ENCODE measurements at places on chromosomes 4 and X. TPM values are rescaled to one million over a fixed set of nuclear protein-coding genes. Genes with fewer than 3 reads are reported as not detected.

RBM46 gene
- not detected for total RNA-seq

VSIG1 gene
- 0.61 TPM for total RNA-seq

NLRP2B gene
- not detected for total RNA-seq

GRCh38 chrX:153806999-153807575, 12.6 kb downstream of the SSR4 start:
- no peak overlapping the region for H3K27ac ChIP-seq
- no peak for DNase-seq
- H3K4me1 ChIP-seq, result no peaks in the 10 kb centered on the region
- no peak overlapping the region for H3K4me3 ChIP-seq

DNA sequence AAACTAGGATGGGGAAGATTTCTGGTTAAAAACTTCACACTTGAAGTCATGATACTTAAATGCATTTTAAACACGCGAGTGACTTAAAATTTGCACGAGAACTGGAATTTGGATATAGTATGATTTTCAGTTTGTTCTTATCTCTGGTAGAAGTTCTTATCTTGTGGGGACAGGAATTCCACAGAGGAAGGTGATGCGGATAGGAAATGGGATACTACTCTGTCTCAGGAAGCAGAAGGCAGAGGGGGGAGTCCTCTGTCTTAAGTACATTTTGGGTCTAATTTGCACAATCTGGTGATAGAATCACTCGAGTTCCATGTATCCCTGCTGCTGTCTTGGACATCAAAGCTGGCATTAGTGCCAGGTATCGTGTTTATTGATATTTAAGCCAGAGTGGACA, 53.3 kb downstream of the TLL1 start:
- H3K27me3 ChIP-seq, result no peaks in the 10 kb centered on the region
- H3K4me3 ChIP-seq, result no peak overlapping the region
- DNase-seq, result no peak
- H3K4me1 ChIP-seq, result no peaks in the 10 kb centered on the region
- H3K27ac ChIP-seq, result no peak overlapping the region

DNA sequence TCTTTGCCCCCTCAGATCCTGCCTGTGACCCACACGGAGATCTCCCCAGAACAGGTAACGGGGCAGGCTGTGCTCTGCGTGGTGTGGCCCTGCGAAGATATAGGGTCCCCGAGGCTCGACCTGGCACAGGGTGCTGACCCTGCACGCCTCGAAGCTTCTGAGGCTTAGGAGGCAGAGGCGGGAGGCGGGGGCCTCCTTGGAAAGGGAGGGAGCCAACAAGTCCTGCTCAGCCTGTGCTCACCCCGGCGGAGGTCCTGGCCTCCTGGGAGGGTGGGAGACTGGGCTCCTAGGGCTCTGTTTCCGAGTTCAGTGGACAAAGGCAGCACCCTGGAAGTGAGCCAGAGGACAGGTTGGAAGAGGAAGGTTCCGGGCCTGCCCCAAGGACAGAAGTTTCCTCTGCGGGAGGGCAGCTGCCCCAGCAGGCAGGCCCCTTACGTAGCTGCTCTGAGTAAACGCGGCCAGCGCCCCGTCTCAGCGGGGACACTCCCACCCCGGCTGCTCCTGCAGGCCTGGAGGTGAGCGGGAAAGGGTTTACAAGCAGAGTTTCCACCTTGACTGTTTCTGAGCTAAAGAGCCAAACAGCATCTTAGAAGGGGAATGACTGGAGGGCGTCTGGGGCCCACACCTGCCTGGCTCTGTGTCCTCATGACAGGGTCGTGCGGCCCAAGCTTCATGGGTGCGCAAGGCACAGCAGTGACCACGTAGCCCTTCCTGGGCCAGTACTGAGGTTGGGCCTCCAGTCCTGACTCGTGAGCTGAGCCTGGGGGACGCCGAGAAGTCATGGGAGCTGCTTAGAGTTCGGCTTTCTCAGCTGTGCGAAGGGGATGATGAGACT, 16.1 kb downstream of the TMEM175 start:
- H3K27me3 ChIP-seq, result no peaks in the 10 kb centered on the region
- no peak for DNase-seq
- H3K27ac ChIP-seq, result no peak overlapping the region

DSPP gene
- not detected for total RNA-seq

DNA sequence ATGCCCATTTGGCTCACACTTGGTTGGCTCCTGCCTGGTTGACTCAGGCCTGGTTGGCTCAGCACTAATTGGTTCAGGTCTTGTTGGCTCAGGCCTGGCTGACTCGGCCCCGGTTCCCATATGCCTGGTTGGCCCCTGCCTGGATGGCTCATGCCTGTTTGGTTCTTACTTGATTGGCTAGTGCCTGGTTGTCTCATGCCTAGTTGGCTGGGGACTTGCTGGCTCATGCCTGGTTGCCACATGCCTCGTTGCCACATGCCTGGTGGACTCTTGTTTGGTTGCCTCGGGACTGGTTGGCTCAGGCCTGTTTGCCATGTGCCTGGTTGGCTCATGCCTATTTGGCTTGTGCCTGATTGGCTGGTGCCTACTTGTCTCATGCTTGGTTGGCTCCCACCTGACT, 103.7 kb downstream of the APOOL start:
- DNase-seq, result no peak
- no peaks in the 10 kb centered on the region for H3K4me1 ChIP-seq
- no peak overlapping the region for H3K4me3 ChIP-seq
- H3K27me3 ChIP-seq, result no peaks in the 10 kb centered on the region
- H3K36me3 ChIP-seq, result no peaks in the 10 kb centered on the region

GRCh38 chrX:14581081-14581480, 51.7 kb downstream of the GLRA2 start:
- H3K4me1 ChIP-seq, result no peaks in the 10 kb centered on the region
- H3K27me3 ChIP-seq, result no peaks in the 10 kb centered on the region
- H3K27ac ChIP-seq, result no peak overlapping the region

DNA sequence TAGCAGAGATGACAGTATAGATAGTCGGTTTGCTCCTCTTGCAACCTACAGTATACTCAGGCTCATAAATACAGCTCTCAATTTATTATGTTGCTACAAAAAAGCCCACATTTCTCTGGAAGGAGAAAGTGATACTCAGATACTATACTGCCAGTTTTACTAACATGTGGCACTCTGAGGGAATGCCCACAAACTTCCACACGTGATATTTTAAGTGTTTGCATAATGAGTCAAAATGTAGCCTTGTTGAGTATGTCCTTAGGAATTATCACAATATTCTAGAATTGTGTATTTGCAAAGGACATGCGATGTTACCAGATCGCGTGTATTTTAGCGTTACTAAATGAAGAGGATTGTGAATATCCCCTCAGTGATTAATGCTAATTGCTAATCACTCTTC, 929.1 kb downstream of the STIM2 start:
- no peak for DNase-seq
- H3K27ac ChIP-seq, result no peak overlapping the region
- no peak overlapping the region for H3K4me3 ChIP-seq
- no peaks in the 10 kb centered on the region for H3K4me1 ChIP-seq
- no peaks in the 10 kb centered on the region for H3K36me3 ChIP-seq
- no peaks in the 10 kb centered on the region for H3K27me3 ChIP-seq

GRCh38 chrX:460823-461640, 74.3 kb upstream of the PPP2R3B start:
- no peak overlapping the region for H3K27ac ChIP-seq
- no peaks in the 10 kb centered on the region for H3K36me3 ChIP-seq
- no peak overlapping the region for H3K4me3 ChIP-seq

FHIP1A gene
- total RNA-seq, result 0.76 TPM

DNA sequence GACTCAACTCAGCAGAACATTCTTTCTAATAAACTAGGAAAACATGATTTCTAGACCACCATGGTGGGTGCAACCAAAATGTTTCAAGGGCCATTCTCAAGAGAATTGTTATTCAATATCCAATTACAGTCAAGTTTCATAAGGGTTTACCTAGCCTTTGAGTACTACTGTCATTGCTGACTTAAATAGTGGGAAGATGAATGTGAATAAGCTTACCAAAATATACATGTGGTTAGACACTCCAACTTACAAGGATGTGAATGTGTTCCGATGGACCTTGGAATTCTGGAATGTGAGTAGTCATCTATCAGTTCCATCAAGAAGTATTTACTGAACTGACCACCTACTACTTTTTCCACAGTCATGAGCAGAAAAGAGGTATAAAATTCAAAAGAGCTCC, 16.9 kb downstream of the SH3RF1 start:
- no peak for DNase-seq
- H3K27me3 ChIP-seq, result peaks cover 8% of the 10 kb centered on the region
- no peaks in the 10 kb centered on the region for H3K36me3 ChIP-seq
- no peaks in the 10 kb centered on the region for H3K4me1 ChIP-seq
- H3K27ac ChIP-seq, result no peak overlapping the region

TEX13C gene
- total RNA-seq, result not detected

- peaks cover 38% of the 10 kb centered on the region for H3K4me1 ChIP-seq
- no peaks in the 10 kb centered on the region for H3K27me3 ChIP-seq
- DNase-seq, result no peak
- H3K36me3 ChIP-seq, result peaks cover 18% of the 10 kb centered on the region
- H3K4me3 ChIP-seq, result peak overlapping the region; percentile 94
Observed at GRCh38 chrX:102599951-102600579, 750 bp downstream of the ARMCX5 start.

DNA sequence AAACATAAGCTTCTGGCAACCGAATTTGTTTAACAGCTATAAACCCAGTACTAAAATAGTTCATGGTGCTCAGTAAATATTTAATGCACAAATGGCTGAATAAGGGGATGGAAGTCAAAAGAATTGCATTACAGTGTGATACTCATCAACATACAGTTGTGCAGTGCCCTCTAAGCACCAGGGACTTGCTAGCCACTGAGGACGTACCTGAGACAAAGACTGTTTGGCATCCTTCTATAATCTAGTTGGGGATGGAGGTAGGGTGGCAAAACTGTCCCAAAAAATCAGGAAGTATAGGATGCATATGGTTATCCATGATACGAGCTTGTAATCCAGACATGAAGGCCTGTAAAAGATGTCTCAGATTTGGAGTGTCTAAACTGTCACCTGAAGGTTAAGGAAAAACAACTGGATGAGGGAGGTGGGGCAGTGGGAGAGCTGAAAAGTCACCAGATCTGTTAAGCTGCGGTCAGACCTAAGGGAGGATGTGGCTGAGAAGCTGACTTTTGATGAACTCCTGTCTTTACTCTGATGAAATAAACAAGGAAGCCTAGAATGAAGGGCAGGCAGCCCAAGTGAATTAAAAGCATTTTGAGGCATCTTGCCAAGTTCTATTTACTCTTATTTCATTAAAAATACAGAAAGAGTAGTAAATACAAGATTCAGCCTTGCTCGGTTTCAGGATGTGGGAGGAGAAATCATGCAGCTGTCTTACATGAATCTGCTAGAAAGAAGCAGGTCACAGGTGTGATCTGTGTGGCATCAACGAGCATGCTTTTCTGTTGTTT, 12.0 kb upstream of the CD38 start:
- H3K4me1 ChIP-seq, result peaks cover 47% of the 10 kb centered on the region
- H3K27ac ChIP-seq, result peak overlapping the region; percentile 35
- peaks cover 1% of the 10 kb centered on the region for H3K27me3 ChIP-seq
- peak; percentile 70 for DNase-seq

DNA sequence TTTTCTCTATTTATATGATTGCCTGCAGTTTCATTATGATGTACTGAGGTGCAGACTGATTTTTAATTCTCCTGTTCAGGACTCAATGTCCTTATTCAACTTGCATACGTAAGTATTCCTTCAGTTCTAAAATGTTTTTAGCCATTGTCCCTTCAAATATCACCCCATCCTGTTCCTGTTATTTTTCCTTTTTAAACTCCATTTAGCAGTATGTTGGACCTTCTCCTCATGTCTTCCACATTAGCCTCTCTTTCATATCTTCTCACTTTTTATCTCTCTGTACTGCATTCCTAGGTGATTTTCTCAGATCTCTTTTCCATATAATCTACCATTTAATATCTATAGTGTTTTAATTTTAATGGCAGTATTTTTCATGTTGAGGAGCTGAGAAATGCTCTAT, 317.7 kb downstream of the NR3C2 start:
- no peaks in the 10 kb centered on the region for H3K27me3 ChIP-seq
- H3K36me3 ChIP-seq, result peaks cover 36% of the 10 kb centered on the region
- no peak for DNase-seq
- peaks cover 6% of the 10 kb centered on the region for H3K4me1 ChIP-seq
- no peak overlapping the region for H3K27ac ChIP-seq

GRCh38 chr4:39464886-39465501, 6.1 kb downstream of the LIAS start:
- DNase-seq, result no peak
- peak overlapping the region; percentile 21 for H3K27ac ChIP-seq
- H3K4me1 ChIP-seq, result peaks cover 23% of the 10 kb centered on the region
- H3K36me3 ChIP-seq, result peaks cover 40% of the 10 kb centered on the region

GRCh38 chr4:137451172-137451825, 81.0 kb downstream of the PCDH18 start:
- H3K27me3 ChIP-seq, result no peaks in the 10 kb centered on the region
- no peak overlapping the region for H3K27ac ChIP-seq
- H3K4me3 ChIP-seq, result no peak overlapping the region
- no peaks in the 10 kb centered on the region for H3K36me3 ChIP-seq
- no peak for DNase-seq

- H3K4me1 ChIP-seq, result no peaks in the 10 kb centered on the region
- no peak for DNase-seq
- H3K4me3 ChIP-seq, result no peak overlapping the region
Observed at GRCh38 chr4:107333518-107333917, 297.4 kb upstream of the DKK2 start.

- no peak overlapping the region for H3K27ac ChIP-seq
- no peaks in the 10 kb centered on the region for H3K4me1 ChIP-seq
- H3K4me3 ChIP-seq, result no peak overlapping the region
- no peak for DNase-seq
Observed at GRCh38 chrX:32871636-32872035, 339.7 kb downstream of the DMD start.

GRCh38 chr4:148116264-148116663, 325.9 kb downstream of the NR3C2 start:
- no peak overlapping the region for H3K27ac ChIP-seq
- DNase-seq, result no peak
- H3K4me3 ChIP-seq, result no peak overlapping the region
- no peaks in the 10 kb centered on the region for H3K27me3 ChIP-seq
- H3K4me1 ChIP-seq, result peaks cover 34% of the 10 kb centered on the region

GRCh38 chr4:150033901-150034300, 44.3 kb upstream of the DCLK2 start:
- no peak for DNase-seq
- H3K27me3 ChIP-seq, result peaks cover 3% of the 10 kb centered on the region
- no peaks in the 10 kb centered on the region for H3K36me3 ChIP-seq
- no peak overlapping the region for H3K4me3 ChIP-seq
- H3K27ac ChIP-seq, result no peak overlapping the region

DNA sequence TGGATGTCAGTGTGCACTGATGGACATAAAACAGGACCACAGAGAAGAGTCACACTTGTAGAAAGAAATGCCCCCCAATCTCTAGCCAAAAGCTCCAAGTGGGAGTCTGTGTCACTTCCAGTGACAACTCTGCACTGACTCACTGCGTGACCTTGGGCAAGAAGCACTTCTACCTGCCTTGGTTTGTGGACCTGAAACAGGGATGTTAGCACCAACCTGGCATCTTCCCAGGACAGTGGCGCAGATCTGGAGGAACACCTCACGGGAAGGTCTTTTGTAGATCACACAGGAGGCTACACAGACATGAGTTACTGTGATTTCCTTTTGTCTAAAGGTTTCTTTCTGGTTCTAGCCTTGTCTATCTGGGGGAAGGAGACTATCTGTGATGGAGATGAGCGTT, 80.5 kb upstream of the DHRSX start:
- H3K36me3 ChIP-seq, result no peaks in the 10 kb centered on the region
- peaks cover 16% of the 10 kb centered on the region for H3K4me1 ChIP-seq
- H3K4me3 ChIP-seq, result no peak overlapping the region
- H3K27ac ChIP-seq, result no peak overlapping the region

Measured in activated CD8-positive, alpha-beta T cell treated with anti-CD3 and anti-CD28 coated beads for 36 hours (primary cell).